ENCODE measurements at places on chromosomes 4 and X. TPM values are rescaled to one million over a fixed set of nuclear protein-coding genes. Genes with fewer than 3 reads are reported as not detected.

The IQSEC2 gene
- 9.9 TPM for total RNA-seq

The FAM149A gene
- 0.20 TPM for total RNA-seq

The ALAS2 gene
- not detected for total RNA-seq

The PIM2 gene
- total RNA-seq, result 7.4 TPM

The HSFX1 gene
- 0.53 TPM for total RNA-seq

The FOXR2 gene
- not detected for total RNA-seq

The ARMCX4 gene
- 17.6 TPM for total RNA-seq

The FGF2 gene
- 23.9 TPM for total RNA-seq

The ETDA gene
- total RNA-seq, result not detected

The RHOXF2 gene
- not detected for total RNA-seq

The TMEM128 gene
- total RNA-seq, result 11.5 TPM

The NKX6-1 gene
- not detected for total RNA-seq

The COL4A5 gene
- 28.1 TPM for total RNA-seq

The FAM200B gene
- total RNA-seq, result 24.6 TPM

The GLUD2 gene
- total RNA-seq, result 0.33 TPM

The CTAG2 gene
- not detected for total RNA-seq

The FATE1 gene
- not detected for total RNA-seq

The GPR119 gene
- not detected for total RNA-seq

The FAM184B gene
- total RNA-seq, result not detected

The CFAP47 gene
- not detected for total RNA-seq

The ABCD1 gene
- total RNA-seq, result 14.3 TPM
